ENCODE measurements at places on chromosomes 7 and 10. TPM values are rescaled to one million over a fixed set of nuclear protein-coding genes. Genes with fewer than 3 reads are reported as not detected.

- peaks cover 94% of the 10 kb centered on the region for H3K27me3 ChIP-seq
- DNase-seq: no peak
- H3K27ac ChIP-seq: no peak overlapping the region
- H3K4me1 ChIP-seq: no peaks in the 10 kb centered on the region
- H3K36me3 ChIP-seq: no peaks in the 10 kb centered on the region
These were observed 32.8 kb upstream of the CFAP46 start for GRCh38 chr10:132974886-132975830.

DNA sequence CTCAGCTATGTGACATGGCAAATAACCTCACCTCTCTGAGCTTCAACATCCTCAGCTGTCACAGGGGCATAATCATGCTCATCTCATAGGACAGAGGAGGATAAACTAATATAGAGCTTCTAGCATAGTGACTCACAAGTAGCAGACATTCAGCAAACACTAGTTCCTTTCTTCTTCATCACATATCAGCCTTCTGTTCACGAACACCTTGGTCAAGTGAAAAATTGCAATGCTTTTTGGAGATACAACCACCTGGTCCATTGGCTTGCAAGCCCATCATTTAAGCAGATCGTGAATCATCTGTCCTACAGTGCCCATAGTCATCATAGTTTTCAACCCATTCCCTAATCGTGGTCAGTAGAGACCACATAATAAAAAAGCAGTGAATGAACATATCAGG is 277.9 kb upstream of the YAE1 start:
- no peaks in the 10 kb centered on the region for H3K36me3 ChIP-seq
- no peaks in the 10 kb centered on the region for H3K27me3 ChIP-seq
- no peaks in the 10 kb centered on the region for H3K4me1 ChIP-seq
- no peak overlapping the region for H3K27ac ChIP-seq
- no peak for DNase-seq

DNA sequence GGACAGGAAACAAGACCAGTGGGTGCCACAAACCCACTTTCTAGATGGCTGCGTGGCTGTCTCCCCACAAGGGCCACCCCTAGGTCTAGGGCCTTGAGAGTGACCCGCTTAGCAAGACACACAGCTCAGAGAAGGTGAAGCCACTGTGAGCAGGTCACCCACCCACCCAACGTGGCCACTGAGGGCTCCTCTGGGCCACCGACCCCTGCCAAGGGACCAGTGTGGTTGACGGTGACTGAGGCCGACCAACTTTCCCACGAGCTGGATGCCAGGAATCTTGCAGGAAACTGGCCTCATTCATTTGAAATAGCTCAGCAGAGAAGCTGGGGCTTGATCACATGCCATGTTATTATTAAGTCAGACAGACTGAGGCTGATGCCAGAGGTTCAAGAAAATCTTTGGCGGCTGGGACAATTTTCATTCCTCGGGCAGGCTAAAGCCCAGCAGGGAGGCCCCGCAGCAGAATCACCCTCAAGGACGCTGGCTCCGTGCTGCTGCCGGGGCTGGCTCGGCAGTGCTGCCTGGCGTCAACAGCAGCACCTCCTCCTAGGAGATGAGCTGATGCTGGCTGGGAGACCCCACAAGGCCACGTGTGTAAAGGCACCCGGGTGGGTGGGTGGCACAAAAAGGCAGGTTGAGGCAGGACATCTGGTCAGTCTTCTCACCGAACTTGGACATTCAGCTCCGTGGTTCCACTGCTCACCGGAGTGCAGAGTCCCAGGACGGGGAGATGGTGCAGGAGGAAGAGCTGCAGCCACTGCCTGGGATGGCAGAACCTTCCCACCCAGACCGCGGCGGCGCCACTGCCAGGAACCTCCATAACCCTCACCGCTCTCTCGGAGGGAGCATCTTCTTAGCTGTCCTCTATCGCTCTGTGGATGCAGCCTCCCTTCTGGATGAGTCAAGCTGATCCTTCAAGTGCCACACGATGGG is 57.8 kb downstream of the ZRANB1 start:
- peak overlapping the region; percentile 85 for H3K27ac ChIP-seq
- DNase-seq: peak; percentile 35
- no peaks in the 10 kb centered on the region for H3K27me3 ChIP-seq
- H3K4me3 ChIP-seq: no peak overlapping the region
- no peaks in the 10 kb centered on the region for H3K36me3 ChIP-seq

DNA sequence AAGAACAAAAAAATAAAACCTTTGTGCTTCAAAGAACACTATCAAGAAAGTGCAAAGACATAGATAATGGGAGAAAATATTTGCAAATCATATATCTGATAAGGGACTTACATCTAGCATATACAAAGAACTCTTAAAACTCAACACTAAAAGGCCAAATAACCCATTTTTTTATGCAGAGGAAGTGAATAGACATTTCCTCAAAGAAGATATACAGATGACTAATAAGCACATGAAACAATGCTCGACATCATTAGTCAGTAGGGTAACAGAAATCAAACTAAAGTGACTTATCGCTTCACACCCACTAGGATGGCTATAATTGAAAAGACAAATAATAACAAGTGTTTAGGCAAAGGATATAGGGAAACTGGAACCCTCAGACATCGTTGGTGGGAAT is 78.0 kb downstream of the MALSU1 start:
- H3K27me3 ChIP-seq: peaks cover 16% of the 10 kb centered on the region
- no peaks in the 10 kb centered on the region for H3K36me3 ChIP-seq
- no peak overlapping the region for H3K4me3 ChIP-seq
- no peak overlapping the region for H3K27ac ChIP-seq
- no peak for DNase-seq

DNA sequence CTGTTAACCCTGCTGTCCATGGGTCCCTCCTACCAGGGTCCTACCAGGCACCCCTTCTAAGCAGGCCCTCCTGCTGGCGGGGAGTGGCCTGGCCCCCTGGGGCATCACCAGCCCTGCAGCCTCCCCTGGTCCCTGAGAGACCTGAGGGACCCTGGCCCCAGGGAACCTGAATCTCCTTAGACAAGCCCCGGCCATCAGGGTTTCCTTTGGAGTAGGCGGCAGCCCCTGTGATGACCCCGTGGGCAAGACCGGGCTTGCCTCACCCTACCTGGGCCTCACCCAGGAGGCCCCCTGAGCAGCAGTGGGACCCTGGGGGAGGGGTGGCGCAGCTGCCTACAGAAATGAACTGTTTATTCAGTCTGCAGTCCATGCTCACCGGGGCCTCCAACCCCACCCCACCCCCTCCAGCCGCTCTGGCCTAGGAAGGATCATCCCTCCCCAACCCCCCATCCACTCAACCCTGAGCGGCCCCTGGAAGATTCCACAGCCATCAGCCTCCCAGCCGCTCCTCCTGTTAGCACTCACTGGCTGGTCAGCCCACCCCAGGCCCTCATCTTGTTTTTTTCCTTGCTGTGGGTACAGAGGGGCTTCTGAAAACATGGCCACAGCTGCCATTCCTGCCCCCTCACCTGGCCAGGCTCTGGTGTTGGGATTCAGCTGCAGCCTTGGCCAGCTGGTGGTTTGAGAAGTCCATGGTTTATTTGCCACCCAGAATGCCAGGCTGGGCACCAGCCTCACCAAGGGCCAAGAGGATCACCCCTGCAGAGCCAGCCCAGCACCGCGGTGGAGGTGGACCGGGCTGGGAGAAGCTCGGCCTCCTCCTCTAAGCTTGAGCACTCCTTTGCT is 34.8 kb upstream of the CHST15 start:
- H3K27me3 ChIP-seq: no peaks in the 10 kb centered on the region
- no peak overlapping the region for H3K27ac ChIP-seq

GRCh38 chr10:93458821-93459257 is 23.3 kb downstream of the MYOF start:
- no peaks in the 10 kb centered on the region for H3K36me3 ChIP-seq
- H3K4me1 ChIP-seq: peaks cover 42% of the 10 kb centered on the region
- peak overlapping the region; percentile 99 for H3K27ac ChIP-seq
- H3K27me3 ChIP-seq: no peaks in the 10 kb centered on the region
- DNase-seq: peak; percentile 95

Gene DNAH11
- 0.33 TPM for total RNA-seq
